ENCODE measurements at places on chromosomes 2 and 18. TPM values are rescaled to one million over a fixed set of nuclear protein-coding genes. Genes with fewer than 3 reads are reported as not detected.

- no peak overlapping the region for H3K4me3 ChIP-seq
- H3K4me1 ChIP-seq = no peaks in the 10 kb centered on the region
- peaks cover 15% of the 10 kb centered on the region for H3K27me3 ChIP-seq
- H3K36me3 ChIP-seq = no peaks in the 10 kb centered on the region
- DNase-seq = no peak
Measured at GRCh38 chr2:177639262-177639914, 246.8 kb downstream of the AGPS start.

GRCh38 chr18:11688972-11689668 lies at the start of gene GNAL:
Gene GNAL (plus strand): TSS chr18:11689264. CDS start chr18:11689564, 300 bp downstream.
- peaks cover 10% of the 10 kb centered on the region for H3K4me1 ChIP-seq
- peaks cover 1% of the 10 kb centered on the region for H3K36me3 ChIP-seq
- peak within 1 kb of the TSS; percentile 48 for H3K4me3 ChIP-seq
- DNase-seq = peak; percentile 61

DNA sequence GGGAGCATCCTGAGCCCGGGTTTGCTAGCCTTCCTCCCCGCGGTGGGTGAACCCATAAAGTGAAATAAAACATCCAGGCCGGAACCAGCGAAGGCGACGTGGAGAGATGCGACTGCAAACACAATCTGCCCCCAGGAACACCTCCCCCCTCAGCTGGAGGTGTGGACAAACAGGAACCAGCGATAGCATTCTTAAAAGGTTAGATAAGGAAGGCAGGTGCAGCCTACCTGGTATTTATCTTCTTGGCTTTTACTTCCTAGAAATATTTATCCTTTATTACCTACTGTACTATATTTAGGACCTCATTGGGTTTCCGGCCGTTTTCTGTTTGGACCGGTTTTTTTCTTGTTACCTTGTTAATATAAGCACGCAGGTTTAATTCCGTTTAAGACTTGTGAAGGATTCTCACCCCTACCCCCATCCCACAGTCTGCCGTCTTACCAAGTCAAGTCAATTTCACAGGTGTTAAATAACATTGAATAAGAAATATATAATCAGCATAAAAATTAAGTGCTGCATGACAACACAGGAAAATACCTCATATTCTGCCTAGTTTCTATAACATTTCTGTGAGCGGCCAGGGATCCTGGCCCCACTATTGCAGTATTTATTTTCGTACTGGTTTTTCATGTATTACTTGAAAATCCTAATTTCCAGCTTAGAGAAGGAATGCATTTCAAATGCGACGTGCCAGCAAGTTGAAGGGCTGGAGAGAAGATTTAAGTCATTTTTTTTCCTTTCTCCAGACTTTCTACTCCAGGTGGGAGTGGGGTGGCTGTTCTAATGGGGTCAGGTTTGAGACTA lies 224.0 kb upstream of the ID2 start:
- no peaks in the 10 kb centered on the region for H3K27me3 ChIP-seq
- peak overlapping the region; percentile 75 for H3K4me3 ChIP-seq
- peak overlapping the region; percentile 80 for H3K27ac ChIP-seq
- H3K36me3 ChIP-seq = peaks cover 8% of the 10 kb centered on the region

GRCh38 chr18:62179213-62179612 lies 7.6 kb downstream of the PIGN start:
- peaks cover 3% of the 10 kb centered on the region for H3K4me1 ChIP-seq
- peaks cover 7% of the 10 kb centered on the region for H3K36me3 ChIP-seq
- H3K4me3 ChIP-seq = no peak overlapping the region
- H3K27ac ChIP-seq = no peak overlapping the region
- no peaks in the 10 kb centered on the region for H3K27me3 ChIP-seq

DNA sequence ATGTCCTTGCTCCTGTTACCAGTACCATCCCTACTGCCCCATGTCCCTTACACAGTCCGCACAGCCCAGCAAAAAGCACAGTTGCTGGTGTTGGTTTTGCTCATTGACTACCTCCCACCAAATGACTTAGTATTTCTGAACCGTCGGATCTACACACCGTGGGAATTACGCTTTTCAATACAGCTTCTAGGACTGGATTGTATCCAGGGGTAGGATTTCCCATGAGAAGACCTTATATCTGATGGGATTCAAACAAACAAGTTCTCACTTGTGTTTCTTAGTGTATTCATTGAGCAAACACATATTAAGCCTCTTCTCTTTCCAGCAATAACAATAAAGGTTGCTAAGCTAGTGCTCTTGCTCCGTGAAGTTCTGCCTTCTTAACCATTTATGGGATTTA lies 25.8 kb downstream of the TRAPPC12 start:
- peaks cover 21% of the 10 kb centered on the region for H3K36me3 ChIP-seq
- H3K27ac ChIP-seq = no peak overlapping the region
- no peaks in the 10 kb centered on the region for H3K4me1 ChIP-seq
- no peaks in the 10 kb centered on the region for H3K27me3 ChIP-seq
- no peak for DNase-seq

GRCh38 chr18:38940475-38940862 lies 1374.9 kb upstream of the CELF4 start:
- no peak for DNase-seq
- no peak overlapping the region for H3K4me3 ChIP-seq
- peak overlapping the region; percentile 88 for H3K27ac ChIP-seq
- H3K27me3 ChIP-seq = peaks cover 17% of the 10 kb centered on the region
- H3K36me3 ChIP-seq = peaks cover 4% of the 10 kb centered on the region

DNA sequence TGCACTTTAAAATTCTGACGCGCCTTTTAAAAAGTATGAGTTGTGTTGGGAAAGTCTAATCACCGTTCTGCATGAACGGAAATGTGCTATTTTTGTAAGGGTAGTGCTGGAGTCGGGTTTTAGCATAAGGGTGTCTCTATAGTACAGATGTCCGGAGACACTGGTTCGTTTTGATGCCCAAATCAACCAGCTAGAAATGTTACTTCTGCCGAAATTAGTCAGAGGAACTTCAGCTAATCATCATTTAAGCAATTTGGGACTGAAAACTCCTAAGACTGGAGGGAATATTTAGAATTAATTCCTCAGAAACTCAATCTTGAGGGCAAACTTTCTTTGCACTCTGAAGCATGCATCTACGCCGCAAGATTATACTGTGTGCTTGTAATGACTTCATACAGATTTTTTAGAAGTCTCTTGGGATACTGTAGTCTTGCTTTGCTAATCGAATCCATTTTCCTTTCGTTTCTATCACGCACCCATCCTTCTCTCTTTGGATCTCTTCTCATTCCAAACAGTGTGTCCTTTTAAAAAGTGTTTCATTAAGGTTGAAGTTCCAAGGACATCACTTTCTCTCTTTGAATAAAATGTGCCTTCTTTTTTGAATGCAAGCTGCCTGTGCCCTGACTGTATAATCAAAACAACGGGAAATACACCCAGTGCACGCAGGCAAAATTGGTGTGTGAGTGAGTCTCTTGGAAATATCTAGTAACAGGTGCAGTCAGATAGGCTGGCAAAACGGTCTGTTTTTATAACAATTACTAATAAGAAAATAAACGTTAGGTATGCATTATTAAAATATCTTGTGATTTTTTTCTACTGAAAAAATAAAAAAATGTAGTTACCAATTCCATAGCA lies 270.9 kb upstream of the TCF4 start:
- H3K4me1 ChIP-seq = no peaks in the 10 kb centered on the region
- H3K27ac ChIP-seq = no peak overlapping the region
- DNase-seq = no peak
- no peaks in the 10 kb centered on the region for H3K36me3 ChIP-seq
- H3K4me3 ChIP-seq = no peak overlapping the region

GRCh38 chr2:128721096-128721495 lies 402.4 kb upstream of the HS6ST1 start:
- DNase-seq = no peak
- H3K27ac ChIP-seq = no peak overlapping the region
- peaks cover 16% of the 10 kb centered on the region for H3K27me3 ChIP-seq
- H3K4me1 ChIP-seq = no peaks in the 10 kb centered on the region
- no peak overlapping the region for H3K4me3 ChIP-seq

RTP5 gene
- not detected for total RNA-seq

DNA sequence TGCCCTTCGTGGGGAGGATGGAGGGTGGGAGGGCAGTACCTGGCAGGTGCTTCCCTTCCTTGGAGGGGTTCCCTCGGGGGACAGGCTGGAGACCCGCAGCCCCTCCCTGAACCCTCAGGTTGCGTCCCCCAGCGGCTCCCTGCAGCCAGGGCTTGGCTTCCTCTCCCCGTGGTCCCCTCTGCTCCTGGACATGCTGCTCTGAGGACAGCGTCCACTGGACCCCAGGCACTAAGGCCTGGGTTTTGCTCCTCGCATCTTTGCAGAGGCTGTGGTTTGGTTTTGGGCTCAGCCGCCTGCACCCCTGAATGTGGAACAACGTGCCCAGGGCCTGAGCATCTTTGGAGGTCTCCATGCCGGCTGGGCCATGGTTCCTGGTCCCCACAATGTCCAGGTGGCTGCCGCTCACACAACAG lies 133.5 kb downstream of the PTGR3 start:
- no peak overlapping the region for H3K27ac ChIP-seq
- H3K36me3 ChIP-seq = peaks cover 22% of the 10 kb centered on the region
- no peak for DNase-seq

All from activated CD8-positive, alpha-beta memory T cell treated with anti-CD3 and anti-CD28 coated beads, Interleukin-2, amount 10 ng/mL, durations not matched to agents 7 days and 5 days (primary cell).